ENCODE measurements at places on chromosomes 1 and 21.

- DNase-seq, result no peak
Observed at GRCh38 chr1:220283625-220284024, 11.4 kb upstream of the RAB3GAP2 start.

DNA sequence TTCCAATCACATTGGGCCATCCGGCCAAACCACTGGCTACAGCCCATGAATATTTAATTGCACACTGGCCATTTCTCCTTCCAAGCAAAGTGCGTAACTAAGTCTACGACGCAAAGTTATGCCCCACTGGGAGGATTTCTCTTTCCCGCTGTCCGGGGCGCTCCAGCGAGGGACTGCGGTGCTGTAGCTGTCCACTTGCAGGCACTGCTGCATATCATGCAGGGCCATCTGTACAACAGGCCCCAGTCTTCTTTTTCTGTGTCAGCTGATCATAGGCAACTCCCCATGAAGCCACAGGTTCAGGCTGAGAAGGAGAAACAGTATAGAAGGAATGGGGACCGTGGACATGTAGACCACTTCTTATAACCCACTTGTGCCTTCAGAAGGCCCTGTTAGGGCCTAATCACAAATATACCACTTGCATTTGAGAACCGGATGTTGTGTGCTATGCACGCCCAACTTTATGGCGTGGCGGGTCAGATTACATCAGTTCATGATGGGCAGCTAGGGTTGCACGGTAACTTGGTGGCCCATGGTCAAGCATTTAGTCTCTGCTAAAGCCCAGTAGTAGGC is 58.0 kb downstream of the ADSS2 start:
- no peak for DNase-seq

GRCh38 chr1:33407352-33408092 is 23.4 kb downstream of the PHC2 start:
- no peak for DNase-seq

DNA sequence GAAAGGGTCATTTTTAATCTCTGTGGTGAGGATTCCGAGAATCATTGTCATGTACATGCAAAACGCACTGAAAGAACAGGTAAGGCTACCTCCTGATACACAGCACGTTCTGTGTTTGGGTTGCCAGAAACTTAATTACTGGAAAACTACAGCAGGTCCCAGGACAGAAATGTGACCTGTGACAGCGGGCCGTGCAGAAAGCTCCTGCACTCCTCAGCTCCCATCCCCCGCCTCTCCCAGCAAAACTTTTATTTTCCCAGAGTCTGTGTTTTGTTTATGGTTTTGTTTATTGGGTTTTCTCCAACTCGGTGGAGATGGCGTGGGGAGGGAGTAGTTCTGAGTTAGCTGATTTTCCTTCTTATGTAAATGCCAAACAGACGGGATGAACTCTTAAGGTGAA is 44.7 kb downstream of the SLC44A3 start:
- DNase-seq, result no peak

- no peak for DNase-seq
Observed at GRCh38 chr1:246077476-246077875, 429.6 kb downstream of the SMYD3 start.

GRCh38 chr1:29119121-29119929 is 4.4 kb downstream of the TMEM200B start:
- DNase-seq, result no peak

- no peak for DNase-seq
Observed at GRCh38 chr1:209202830-209203532, 380.5 kb upstream of the CAMK1G start.

GRCh38 chr1:185337246-185337645 is 20.2 kb upstream of the IVNS1ABP start:
- DNase-seq, result no peak

GRCh38 chr21:37006486-37007291 is at the start of gene RIPPLY3:
RIPPLY3 (plus strand) TSS chr21:37006702; CDS start chr21:37006773, 71 bp downstream.
- no peak for DNase-seq

Measured in activated T-cell treated with anti-CD3 and anti-CD28 coated beads for 4 hours (primary cell).